ENCODE measurements at places on chromosomes 6 and 20. TPM values are rescaled to one million over a fixed set of nuclear protein-coding genes. Genes with fewer than 3 reads are reported as not detected.
A peak's percentile ranks its signal among the peaks of the same experiment; 100 is the strongest.

Gene SLC32A1
- not detected for polyA plus RNA-seq

Gene LAMA2
- polyA plus RNA-seq = 7.2 TPM

DNA sequence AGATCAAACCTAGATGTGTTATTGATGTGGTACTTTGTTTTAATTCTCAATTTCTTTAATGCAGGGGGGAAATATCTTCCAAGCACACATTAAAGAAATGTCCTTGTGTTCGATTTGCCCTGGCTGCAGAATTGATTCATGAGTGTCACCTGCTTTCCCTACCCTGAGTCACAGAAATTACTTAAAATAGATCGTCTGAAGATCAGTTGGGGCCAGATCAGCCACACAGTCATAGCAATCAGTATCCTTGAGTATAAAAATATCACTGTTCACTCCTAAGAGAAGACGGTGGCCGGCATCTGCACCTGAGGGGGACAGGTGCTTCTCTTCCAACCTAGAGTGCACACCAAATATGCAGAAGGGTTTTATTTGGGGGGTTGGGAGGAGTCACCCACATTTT, 115.2 kb upstream of the RIN2 start:
- H3K4me1 ChIP-seq = no peaks in the 10 kb centered on the region
- DNase-seq = no peak
- no peak overlapping the region for H3K4me3 ChIP-seq

Gene ADGRG6
- 0.38 TPM for polyA plus RNA-seq

DNA sequence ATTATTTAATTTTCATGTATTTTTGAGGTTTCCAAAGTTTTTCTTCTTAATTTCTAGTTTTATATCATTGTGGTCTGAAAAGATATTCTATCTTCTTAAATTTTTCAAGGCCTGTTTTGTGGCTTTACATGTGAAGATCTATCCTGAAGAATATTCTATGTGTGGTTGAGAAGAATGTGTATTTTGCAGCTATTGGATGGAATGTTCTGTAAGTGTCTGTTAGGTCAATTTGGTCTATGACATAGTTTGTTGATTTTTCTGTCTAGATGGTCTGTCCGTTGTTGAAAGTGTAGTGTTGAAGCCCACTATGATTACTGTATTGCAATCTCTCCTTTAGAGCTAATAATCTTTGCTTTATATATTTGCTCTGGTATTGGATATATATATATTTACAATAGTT, 125.7 kb downstream of the CRYBG1 start:
- no peak overlapping the region for H3K4me3 ChIP-seq
- no peaks in the 10 kb centered on the region for H3K27me3 ChIP-seq
- H3K4me1 ChIP-seq = 0 out of 2 replicates have a peak, but pooled peaks cover 7% of the 10 kb centered on the region
- DNase-seq = peak; percentile 19

DNA sequence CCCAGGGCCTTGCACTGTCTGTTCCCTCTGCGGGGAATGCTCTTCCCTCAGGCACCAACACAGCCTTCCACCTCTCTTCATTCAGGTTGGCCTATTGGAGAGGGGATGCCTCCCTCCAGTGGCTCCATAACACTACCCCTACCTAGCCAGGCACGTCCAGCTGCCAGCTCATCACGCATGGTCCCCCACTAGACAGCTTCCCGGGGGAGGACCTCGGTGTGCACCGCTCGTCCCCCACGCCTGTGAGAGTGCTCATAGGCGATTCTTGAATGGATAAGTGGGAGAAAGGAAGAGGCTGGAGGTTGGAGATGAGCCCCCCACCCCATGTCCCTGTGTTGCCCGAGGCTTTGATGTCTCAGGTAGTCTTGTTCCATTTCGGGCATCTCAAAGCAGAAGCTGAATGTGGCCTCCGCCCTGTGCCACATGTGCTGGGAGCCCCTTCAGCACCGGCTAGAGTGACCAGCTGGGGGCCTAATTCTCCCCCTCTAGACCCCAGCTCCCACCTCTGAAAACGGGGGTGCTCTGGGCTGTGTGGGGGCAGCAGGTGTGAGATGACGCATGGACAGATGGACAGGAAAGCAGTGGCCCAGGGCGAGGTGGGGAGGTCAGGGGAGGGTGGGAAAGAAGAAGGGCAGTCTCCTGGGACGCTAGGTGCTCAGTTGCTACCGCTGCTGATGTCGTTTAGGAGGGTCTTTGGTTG, 333.0 kb downstream of the TAF4 start:
- no peaks in the 10 kb centered on the region for H3K36me3 ChIP-seq
- H3K27ac ChIP-seq = no peak overlapping the region
- no peaks in the 10 kb centered on the region for H3K27me3 ChIP-seq
- DNase-seq = no peak
- no peak overlapping the region for H3K4me3 ChIP-seq

DNA sequence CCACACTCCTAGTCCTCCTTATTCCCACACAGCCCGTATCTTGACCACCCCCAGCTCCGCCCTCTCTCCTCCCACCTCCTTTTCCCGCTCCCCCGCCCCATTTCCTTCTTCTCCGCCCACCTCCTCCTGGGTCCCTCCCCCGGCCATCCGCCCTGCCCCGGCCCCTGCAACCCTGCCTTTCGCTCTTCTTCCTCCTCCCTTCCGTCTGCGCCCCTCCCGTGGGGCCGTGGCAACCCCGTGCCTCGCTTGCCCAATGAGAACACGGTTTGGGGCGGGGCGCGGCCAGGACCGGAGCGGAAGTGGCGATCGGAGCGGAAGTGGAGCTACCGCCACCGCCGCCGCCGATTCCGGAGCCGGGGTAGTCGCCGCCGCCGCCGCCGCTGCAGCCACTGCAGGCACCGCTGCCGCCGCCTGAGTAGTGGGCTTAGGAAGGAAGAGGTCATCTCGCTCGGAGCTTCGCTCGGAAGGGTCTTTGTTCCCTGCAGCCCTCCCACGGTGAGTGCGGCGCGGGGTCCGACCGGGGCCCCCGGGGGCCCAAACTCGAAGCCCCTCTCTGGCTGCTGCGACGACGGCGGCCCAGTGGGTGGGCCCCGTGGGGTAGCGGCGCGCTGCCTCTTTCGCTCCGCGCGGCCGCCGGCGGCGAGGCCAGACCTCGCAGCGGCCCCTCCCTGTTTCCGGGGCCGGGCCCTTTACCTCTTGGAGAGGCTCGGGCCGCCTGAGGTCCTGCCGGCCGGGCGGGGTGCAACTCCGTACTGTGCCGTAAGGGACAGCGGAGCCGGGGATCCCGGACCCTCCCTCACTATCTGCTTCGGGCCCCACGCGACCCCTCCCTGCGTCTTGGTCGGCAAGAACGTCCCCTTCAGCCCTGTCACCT, at the start of gene YWHAB:
YWHAB (plus strand) TSS at position 314 of the 874 bp plus-strand sequence. CDS start 15,829 bp downstream, outside the sequence.
- H3K4me1 ChIP-seq = peaks cover 35% of the 10 kb centered on the region
- peak within 1 kb of the TSS; percentile 85 for H3K27ac ChIP-seq
- peak; percentile 99 for DNase-seq

Gene ARMH2
- not detected for polyA plus RNA-seq

GRCh38 chr6:52065621-52066020, 21.8 kb downstream of the PKHD1 start:
- H3K4me1 ChIP-seq = no peaks in the 10 kb centered on the region
- H3K27ac ChIP-seq = no peak overlapping the region
- H3K27me3 ChIP-seq = 0 out of 2 replicates have a peak, but pooled peaks cover 4% of the 10 kb centered on the region
- DNase-seq = no peak
- H3K36me3 ChIP-seq = no peaks in the 10 kb centered on the region

DNA sequence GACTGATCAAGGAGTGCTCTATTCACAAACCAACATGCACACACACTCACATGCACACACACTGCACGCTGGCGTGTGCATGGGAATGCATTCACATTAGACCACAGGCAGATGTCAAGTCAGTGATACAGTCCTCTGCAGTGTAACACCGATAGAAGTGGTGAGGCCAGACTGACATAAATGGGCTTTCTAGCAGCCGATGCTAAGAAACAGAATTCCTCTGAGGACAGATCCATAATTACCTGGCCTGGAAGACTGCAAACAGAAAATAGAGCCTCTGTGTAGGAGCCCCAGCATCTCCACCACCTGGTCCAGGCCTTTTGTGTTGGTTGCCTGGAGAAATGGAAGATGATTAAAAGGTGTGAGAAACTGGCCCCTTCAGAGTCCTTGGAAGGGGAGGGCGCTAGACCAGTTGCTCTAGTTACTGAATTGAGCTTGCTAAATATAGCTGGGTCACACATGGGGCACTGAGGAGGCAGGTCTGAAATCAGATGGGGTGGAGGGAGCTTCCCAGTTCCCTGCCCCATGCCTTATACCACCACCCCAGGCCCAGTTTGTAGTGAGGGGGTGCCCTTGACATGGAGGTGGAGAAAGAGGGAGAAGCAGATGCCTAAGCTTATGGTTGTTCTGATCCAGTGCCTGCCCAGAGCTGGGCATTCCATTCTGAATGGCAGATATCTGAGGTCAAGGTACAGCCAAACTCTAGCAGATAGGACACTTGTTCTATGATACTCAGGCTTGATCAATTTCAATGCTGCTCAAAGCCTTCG, 233.8 kb downstream of the LRFN2 start:
- H3K27me3 ChIP-seq = no peaks in the 10 kb centered on the region
- no peaks in the 10 kb centered on the region for H3K4me1 ChIP-seq
- no peak overlapping the region for H3K4me3 ChIP-seq
- no peaks in the 10 kb centered on the region for H3K36me3 ChIP-seq

Gene SMOC2
- not detected for polyA plus RNA-seq

DNA sequence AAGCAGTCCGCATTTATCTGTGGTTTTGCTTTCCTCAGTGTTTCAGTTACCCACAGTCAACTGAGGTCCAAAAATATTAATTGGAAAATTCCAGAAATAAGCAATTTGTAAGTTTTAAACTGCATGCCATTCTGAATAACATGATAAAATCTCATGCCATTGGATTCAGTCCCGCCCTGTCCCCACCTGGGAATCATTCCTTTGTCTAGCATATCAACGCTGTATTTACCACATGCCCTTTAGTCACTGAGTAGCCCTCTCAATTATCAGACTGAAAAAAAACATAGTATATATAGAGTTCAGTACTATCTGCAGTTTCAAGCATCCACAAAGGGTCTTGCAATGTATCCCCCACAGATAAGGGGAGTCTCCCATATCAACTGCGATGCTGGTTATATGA, 17.1 kb downstream of the RANBP9 start:
- DNase-seq = no peak
- H3K36me3 ChIP-seq = no peaks in the 10 kb centered on the region
- H3K27me3 ChIP-seq = no peaks in the 10 kb centered on the region
- peak overlapping the region; percentile 84 for H3K27ac ChIP-seq
- peaks cover 49% of the 10 kb centered on the region for H3K4me1 ChIP-seq
- H3K4me3 ChIP-seq = 0 out of 2 replicates have a peak overlapping the region, but pooled peaks have one; percentile 35

Gene HLA-DOB
- polyA plus RNA-seq = not detected

DNA sequence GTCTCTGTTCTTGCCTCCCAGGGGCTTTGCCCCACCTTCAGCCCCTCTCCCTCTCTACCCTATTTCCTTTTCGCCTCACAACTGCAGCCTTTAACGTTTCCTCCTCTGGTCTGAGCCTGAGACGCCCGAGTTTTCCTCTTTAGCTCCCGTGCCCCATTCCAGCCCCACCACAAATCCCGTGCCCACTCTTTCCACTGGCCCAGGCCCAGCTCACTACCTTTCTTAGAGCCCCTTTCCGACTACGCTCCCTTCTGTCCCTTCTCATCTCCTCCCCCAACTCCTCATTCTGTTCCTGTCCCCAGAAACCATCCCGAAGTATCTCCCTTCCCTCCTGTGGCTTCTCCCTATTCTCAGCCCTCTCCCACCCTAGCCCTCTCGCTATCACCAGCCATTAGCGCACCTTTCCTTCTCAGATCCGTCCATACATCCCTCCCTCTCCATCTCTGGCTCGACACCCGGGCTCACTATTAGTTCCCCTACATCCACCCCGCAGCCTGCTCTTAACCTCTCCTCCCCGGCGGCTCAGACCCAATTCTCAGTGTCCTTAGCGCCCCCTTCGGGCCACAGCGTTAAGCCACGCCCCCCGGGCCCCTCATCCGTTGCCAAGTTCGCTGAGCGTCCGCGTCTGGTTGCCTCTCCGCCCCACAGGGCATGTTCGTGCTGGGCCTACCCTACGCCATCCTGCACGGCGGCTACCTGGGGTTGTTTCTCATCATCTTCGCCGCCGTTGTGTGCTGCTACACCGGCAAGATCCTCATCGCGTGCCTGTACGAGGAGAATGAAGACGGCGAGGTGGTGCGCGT, 2.7 kb downstream of the SLC32A1 start:
- H3K4me1 ChIP-seq = no peaks in the 10 kb centered on the region
- DNase-seq = peak; percentile 46
- H3K36me3 ChIP-seq = no peaks in the 10 kb centered on the region
- no peak overlapping the region for H3K4me3 ChIP-seq
- no peak overlapping the region for H3K27ac ChIP-seq

DNA sequence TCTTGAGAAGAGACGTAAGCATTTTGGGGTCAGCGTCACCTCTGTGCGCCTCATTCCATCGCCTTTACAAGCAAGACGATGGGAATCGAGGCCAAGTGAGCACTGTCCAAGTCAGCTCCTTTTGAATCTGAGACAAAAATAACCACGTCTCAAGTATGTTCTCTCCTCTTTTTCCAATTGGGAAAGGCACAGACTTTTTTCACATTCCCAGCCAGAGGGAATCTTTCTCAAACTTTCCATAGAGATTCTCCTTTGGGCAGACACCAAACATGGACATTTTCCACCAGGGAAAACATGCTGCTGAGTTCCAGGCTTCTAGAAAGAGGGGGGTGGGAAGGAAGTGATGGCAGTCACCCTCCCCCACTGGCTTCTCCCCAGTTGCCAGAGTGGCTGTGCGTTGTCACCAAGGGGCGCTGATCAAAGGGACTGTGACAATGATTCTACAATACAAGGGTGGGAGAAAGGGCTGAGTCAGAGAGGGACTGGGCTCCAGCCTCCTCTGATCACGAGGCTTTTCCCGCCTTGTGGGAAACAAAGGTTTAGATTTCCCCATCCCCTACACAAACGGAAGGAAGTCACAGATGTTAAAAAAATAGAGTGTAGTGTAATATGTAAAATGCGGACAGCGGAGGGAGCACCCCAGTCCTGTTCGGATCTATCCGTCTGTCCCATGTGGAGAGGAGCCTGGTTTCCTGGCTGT, 281.9 kb upstream of the RNF24 start:
- H3K36me3 ChIP-seq = no peaks in the 10 kb centered on the region
- H3K27me3 ChIP-seq = no peaks in the 10 kb centered on the region
- peaks cover 24% of the 10 kb centered on the region for H3K4me1 ChIP-seq
- H3K4me3 ChIP-seq = peak overlapping the region; percentile 44
- peak overlapping the region; percentile 87 for H3K27ac ChIP-seq

DNA sequence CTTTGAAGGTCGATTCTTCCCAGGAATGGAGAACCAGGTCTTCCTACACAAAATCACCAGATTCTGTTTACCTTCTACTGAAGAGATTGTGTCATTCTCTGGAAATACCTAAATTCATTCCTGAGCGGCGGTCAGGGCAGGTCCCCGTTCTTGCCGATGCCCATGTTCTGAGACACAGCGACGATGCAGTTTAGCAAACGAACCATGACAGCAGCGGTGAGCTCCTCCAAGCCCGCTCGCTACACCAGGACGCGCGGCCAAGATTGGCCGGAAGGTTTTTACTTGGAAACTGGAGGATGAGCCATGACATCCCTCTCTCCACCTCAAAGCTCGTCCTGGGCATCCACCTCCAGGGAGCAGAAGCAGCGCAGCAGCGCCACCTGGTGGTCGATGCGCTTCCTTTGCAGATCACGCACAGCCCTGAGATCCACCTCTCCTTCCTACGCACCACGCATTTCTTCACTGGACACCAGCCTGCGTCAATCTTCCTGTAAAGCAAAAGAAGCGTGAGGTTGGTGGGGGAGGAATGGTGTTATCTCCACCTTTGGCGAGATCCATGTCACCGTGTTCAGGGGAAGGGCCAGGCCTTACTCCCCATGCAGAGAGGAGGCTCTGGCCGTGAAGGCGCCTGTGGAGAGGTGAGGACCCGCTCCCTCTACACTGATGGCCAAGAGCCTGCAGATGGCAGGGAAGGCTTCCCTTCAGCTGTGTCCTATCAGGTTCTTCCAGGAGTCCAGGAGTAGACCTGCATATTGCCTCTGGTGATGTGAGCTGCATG, 9.9 kb upstream of the HLA-B start:
- no peaks in the 10 kb centered on the region for H3K4me1 ChIP-seq
- H3K4me3 ChIP-seq = peak overlapping the region; percentile 38
- H3K27ac ChIP-seq = no peak overlapping the region
- peaks cover 41% of the 10 kb centered on the region for H3K27me3 ChIP-seq

Gene ZFP57
- not detected for polyA plus RNA-seq

Gene SLC26A8
- polyA plus RNA-seq = not detected
